NCI-H2029 treated with DMSO at 0.1 percent for 48 hours (cell line): ENCODE measurements at places on chromosomes 16 and 17.

DNA sequence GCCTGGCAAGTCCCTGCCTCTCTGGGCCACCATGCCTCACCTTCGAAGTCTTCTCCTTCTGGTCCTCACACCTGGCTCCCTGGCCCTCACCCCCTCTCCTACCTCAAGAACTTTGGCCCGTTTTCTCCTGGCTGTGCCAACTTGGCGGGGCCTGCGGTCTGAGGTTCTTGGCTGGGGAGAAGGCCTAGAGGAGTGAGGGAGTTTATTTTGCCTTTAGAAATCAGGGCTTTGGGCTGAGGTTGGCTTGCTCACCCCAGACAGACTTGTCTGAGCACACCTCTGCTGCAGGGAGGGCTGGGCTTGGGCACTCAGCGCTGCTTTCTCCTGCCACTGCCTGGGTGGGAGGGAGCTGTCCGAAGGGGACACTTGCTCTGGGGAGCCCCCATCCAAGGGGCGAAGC lies 23.3 kb upstream of the TAC4 start:
- DNase-seq = no peak

GRCh38 chr16:86372193-86372592 lies 138.1 kb upstream of the FOXF1 start:
- no peak for DNase-seq

GRCh38 chr17:68584581-68585303 lies 16.4 kb downstream of the FAM20A start:
- no peak for DNase-seq

DNA sequence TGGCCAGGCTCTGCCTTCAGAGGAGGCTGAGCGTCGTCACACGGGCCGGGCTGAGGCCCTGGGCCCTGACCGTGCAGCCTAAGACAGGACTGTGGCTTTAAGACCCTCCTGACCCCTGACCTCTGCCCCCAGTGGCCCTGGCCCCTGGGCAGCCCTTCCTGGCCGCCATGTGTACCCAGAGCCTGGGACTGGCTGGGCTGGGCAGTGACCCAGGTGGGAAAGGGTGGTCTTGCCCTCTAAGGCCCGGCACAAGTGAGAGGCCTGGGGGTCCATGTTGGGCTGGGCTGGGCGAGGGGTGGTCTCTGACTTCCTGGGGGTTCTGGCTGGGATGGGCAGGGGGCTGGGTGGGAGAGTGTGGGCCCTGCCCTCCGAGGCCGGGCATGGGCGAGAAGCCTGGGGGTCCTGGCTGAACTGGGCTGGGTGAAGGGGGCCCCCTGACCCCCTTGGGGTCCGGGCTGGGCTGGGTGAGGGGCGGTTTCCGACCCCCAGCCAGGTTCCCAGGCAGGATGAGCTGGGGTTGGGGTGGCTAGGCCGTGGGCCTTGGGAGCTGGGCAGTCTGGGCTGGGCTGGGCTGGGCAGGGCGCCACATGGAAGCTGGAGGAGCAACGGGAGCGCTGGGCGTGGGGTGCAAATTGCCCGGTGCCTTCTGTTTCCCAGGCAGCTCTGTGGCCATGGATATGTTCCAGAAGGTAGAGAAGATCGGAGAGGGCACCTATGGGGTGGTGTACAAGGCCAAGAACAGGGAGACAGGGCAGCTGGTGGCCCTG lies at the start of gene CDK3:
Gene CDK3, plus strand, starts transcription at position 101 of the 767 bp plus-strand sequence. Its CDS starts 571 bp downstream, at position 672.
- DNase-seq = no peak

DNA sequence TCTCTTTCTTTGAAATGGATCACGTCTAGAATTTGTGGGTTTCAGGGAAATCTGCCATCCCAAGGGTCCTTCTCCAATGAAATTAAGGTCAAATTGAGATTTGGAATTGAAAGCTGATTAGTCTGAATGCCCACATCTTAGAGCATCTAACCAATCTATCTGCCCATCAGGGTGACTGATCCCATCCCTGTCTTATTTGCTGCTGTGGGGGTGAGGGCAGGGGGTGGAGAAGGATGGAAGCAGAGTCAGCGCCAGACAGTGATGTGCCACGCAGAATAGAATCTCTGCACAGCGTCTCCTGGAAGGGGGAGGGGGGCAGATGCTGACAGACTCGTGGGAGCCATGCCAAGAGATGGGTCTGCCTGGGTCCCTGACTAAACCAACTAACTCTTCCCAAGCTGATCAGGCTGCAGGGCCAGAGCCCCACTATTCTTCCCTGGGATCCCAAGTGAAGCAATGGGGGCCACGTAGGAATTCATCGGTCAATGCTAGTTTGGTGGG lies 32.1 kb downstream of the CDK5RAP3 start:
- no peak for DNase-seq

GRCh38 chr16:56898847-56899246 lies 33.1 kb upstream of the HERPUD1 start:
- DNase-seq = no peak

DNA sequence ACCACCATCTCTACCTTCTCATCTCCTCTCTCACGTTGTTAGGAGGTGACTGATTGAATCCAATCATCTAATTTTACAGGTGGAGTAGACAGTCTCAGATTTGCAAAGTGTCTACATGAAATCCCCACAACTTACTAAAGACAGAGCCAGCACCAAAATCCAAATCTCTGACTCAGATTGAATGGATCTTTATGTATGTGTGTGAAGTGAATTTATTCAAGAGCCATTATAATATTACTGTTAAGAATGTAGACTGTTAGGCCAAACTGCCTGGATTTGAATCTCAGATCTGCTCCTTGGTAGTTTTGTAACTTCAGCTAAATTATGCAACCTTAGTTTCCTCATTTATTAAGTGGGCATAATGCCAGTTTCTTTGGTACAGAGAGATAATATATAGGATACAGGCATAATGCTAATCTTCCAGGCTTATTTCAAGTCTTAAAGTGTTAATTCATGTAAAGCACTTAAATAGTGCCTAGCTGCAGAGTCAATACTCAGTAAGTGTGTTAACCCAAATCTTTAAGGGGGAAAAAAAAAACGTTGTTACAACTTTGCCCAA lies 12.7 kb downstream of the CNEP1R1 start:
- no peak for DNase-seq

DNA sequence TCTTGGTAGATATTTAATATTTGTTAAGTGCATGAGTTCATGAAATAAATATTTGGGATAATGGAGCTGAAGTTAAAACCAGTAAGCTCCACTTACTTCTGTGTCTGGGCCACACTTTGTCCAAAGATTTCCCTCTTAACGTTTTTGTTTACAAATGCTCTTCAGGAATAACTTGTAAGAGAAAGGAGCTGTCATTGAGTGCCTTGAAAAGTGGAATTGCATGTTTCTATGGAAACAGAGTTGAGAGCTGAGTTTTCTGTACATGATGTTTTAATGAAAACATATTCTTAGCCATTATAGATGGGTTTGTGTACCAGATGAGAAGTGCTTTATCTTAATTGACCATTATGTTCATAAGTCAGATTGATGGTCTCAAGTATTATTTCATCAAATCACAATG lies 1045.4 kb upstream of the EEF2KMT start:
- no peak for DNase-seq

DNA sequence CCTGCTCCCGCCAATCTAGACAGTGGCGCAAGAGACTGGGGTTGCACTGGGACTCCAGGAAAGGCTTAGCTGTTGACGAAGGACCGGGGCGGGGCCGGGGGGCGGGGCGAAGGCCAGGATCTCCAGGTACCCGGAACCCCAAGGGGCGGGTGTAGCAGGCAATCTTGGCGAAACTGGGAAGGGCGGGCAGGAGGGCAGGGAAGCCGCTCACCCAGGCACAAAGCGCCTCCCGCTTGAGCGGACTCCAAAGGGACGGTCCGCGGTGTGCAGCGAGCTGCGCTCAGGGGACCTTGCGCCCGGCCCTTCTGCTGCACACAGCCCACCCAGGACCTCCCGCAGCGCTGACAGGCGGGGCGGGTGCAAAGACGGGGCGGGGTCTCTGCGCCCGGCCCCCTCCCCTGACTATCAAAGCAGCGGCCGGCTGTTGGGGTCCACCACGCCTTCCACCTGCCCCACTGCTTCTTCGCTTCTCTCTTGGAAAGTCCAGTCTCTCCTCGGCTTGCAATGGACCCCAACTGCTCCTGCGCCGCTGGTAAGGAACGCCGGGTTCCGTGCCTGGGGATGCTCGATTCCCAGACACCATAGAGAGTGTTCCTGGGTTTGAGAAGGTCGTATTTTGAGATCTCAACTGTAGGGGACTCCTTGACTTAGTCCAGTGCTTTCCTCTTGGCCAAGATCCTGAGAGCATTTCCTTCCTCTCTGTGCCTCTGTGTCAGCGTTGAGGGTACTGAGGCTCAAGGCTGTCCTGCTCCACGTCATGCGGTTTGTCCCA lies at the start of gene MT1F:
Gene MT1F, plus strand, starts transcription at position 405 of the 772 bp plus-strand sequence. Its CDS starts 100 bp downstream, at position 505.
- no peak for DNase-seq

GRCh38 chr17:36527621-36528250 lies 6.9 kb downstream of the MYO19 start:
- no peak for DNase-seq

GRCh38 chr16:23564575-23565363 lies 7.2 kb downstream of the UBFD1 start:
- no peak for DNase-seq

DNA sequence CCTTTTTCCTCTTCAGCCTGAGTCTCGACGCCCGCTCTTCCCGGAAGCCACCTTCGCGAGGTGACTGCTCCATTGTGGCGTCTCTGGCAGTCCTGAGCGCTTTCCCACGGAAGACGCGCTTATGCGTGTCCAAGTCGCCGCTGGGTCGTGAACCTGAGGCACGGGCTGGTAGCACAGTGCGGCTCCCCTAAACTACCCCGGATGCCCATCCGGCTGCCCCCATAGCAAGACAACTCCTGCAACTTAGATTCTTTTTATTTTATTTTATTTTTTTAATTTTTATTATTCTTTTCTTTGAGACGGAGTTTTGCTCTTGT lies 2.1 kb upstream of the ESRP2 start:
- no peak for DNase-seq

DNA sequence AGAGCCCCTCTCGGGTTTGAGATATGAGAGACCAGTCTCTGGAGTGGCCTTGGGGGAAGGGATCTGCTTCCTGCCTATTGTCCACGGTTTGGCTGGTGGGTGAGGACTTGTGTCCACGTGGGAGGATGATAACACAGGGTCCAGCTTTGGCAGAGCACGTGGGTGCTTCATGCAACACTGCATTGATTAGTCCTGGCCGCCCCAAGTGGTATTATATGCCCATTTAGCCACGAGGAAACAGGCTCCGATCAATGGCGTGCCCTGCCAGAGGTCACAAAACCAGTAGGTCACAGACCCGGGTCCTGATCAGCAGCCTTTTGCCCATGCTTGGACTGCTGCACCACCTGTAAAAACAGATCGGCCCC lies 141.6 kb downstream of the RGS9 start:
- DNase-seq = no peak

- no peak for DNase-seq
These were observed 35.6 kb upstream of the IRF8 start for GRCh38 chr16:85863384-85863774.

DNA sequence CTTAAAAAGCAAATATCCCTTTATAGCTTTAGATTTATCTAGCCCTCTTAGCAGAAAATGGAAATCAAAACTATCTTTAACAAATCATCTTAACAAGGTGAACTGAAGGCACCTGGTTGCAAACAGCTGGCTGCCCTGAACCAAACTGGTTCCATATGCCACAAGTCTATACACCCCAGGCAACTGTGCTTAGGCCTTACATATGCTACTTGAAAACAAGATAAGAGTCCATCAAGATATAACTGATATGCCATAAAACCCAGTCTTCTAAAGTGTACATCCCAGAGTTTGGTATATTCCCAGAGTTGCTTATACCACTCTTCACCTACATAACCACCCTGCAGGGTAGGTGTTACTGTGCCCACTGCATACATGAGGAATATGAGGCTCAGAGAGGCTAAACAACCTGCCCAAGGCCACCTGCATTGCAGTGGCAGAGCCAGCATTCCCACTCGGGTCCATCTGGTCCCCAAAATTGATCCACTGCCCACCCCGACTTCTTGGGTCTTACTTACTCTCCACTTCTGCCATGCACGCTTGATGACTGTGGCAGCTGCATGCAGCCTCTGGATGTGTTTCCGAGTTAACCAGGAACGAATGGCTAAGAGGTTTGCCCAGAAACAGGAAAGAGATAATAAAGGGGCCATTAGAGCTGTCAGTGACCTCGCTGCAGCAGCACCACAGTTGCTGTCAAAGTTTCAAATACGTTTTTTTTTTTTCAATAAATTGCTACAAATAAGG lies 12.2 kb downstream of the ZNHIT3 start:
- DNase-seq = no peak

GRCh38 chr17:73168667-73169066 lies 3.9 kb downstream of the SSTR2 start:
- DNase-seq = no peak

DNA sequence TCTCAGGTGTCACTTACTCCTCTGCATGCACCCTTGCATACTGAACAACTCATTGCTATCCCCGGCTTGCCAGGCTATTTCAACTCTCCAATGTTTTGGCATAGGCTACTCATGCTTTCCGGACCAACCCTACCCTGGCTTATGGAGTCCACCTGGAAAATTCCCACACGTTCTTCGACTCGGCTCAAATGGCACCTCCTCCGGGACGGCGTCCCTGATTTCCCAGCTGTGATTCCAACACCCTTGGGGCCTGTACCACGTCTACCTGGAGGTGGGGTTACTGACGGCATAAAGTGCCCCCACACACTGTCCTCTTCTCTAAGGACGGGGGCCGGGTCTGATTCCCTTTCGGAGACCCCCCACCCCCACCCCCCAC lies 498 bp downstream of the SMYD4 start:
- DNase-seq = no peak

DNA sequence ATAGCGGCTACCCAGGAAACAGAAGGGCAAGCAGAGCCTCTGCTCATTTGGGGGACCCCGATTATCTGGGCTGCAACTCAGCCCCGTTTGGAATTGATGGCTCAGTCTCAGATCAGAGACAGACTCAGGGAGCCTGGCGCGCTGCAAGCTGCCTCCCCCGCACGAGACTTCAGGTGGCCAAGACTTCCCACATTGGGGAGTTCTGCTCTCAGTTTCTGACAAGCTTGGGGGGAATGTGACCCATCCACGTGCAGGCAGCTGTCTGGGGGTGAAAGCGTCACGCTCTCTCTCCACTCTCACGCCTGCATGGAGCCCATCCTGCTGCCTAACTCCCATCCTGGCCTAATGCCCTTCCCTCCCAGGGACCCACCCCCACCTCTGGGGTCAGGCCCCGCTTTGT lies 157.6 kb upstream of the GSE1 start:
- no peak for DNase-seq
